ENCODE measurements at places on chromosomes 5 and 9.

GRCh38 chr5:159345336-159345735, 15.0 kb upstream of the IL12B start:
- DNase-seq = no peak

DNA sequence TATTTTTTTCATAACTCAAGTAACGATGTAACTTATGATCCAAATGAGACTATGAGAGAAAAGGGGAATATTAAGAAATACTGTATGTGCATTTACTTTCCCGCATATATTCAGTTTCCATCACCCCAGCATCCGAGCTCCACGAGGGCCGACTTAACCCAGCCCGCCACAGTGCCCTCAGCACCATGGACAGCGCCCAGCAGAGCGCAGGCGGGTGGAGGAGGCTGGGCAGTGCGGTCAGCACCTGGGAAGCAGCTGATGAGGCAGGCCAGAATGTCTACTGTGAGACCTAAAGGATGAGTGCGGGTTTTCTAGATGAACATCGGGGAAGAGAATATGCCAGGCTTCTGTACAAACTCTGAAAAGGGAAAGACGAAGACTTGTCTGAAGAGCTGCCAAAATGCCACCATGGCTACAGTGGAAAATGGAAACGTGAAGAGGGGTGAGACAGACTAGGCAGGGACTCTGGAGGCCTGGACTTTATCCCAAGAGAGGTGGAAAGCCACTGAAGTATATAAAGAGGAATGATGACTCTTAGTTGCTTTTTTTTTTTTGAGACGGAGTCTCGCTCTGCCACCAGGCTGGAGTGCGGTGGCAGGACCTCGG, 34.5 kb upstream of the MED27 start:
- DNase-seq = no peak

- DNase-seq = no peak
Observed at GRCh38 chr9:125484350-125485282, 222.4 kb downstream of the MAPKAP1 start.

DNA sequence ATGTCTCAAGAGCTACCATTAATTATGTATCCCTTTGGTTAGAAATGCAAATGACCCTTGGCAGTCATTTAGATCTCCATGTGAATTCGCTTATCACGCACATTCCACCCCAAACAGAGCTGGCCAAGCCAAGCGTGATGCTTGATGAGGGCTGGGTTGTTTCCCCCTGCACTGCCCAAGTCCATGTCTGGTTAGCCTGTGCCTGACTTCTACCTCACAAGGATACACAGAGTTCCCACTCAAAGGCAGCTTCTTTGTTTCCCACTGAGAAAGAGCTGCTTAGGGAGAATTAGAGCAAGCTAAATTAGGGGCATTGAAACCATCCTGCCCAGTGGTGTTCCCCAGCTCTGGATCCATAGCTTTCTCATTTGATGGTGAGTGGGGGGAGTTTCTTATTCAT, 87.2 kb downstream of the FSTL4 start:
- no peak for DNase-seq

- DNase-seq = peak; percentile 47
Observed at GRCh38 chr5:55159763-55160492, at the start of gene GPX8. TSS of gene GPX8 (plus strand) at chr5:55160171. CDS start at chr5:55160193, 22 bp downstream.
